ENCODE measurements at places on chromosomes 4 and X.
A peak's percentile ranks its signal among the peaks of the same experiment; 100 is the strongest.

GRCh38 chr4:181225616-181226261 is 1017.5 kb upstream of the TENM3 start:
- DNase-seq: no peak

DNA sequence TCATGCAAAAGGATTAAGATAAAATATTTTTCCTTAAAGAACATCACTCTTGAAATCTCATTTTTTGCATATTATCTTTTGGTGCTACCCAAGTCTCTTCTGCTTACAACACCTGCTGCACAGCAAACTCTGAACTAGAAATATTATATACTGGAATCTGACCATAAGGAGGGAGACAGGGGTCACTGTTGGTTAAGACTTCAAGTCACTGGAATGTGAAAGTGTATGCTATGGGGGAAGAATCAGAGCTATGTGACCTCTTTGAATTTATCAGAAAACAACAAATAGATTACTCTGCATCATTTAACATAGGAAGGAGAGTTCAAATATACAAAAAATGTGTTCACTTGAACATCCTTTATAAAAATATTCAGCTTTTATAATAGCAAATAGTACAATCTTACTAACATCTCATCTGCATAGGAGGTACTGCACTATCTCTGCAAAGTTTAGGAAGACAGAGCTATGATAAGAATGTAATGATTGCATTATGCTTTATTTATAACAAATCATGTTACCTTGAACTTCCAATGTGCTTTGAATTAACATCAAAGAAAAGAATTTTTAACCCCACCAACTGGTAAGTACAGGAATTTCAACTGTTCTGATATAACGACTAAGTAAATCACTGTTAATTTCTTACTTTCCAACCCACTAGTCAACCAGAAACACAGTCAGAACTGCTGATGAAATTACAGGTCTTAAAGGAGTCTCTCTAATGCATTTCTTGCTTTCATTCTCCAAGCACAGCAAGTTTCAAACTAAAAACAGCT is 69.8 kb downstream of the ZNF827 start:
- DNase-seq: peak; percentile 51

GRCh38 chrX:125198546-125198945 is 121.1 kb upstream of the TEX13C start:
- DNase-seq: no peak

- no peak for DNase-seq
Measured at GRCh38 chr4:15765391-15765790, 12.7 kb upstream of the CD38 start.

- no peak for DNase-seq
Measured at GRCh38 chr4:61400439-61401038, 200.4 kb downstream of the ADGRL3 start.

DNA sequence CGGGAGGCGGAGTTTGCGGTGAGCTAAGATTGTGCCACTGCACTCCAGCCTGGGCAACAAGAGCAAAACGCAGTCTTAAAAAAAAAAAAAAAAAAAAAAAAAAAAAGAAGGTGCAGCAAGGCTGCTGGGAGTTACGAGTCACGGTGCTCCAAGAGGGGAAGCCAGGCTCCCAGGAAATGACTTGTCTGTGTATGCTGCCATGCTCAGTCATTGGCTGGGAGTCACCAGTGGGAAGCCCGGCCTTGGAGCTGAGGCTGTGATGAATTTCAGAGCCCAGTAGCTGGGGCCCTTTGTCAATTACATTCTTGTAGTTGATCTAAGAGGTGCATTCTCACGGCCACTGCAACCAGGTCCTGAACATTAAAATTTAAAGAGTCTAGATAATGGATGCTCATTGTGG is 1105.1 kb upstream of the TENM3 start:
- no peak for DNase-seq

GRCh38 chr4:46450556-46450955 is 60.6 kb upstream of the GABRA2 start:
- no peak for DNase-seq

DNA sequence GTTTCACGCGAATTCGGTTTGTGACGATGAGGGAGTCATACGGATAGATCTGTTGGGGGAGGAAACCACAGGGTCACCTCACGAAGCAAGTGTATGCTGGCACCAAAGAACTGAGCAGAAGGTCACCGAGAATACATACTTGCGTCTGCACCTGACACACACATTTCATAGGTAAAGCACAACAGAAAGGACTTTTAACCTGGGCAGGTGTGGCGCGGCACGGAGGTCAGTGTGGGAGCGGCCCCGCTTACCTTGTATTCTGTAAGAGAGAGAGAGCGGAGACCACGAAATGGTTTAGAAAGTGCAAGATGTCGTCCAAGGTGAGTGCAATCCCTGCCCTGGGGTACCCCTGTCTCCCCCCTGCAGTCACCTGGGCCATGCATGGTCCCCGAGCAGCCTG is 43.6 kb upstream of the AFAP1 start:
- DNase-seq: no peak

DNA sequence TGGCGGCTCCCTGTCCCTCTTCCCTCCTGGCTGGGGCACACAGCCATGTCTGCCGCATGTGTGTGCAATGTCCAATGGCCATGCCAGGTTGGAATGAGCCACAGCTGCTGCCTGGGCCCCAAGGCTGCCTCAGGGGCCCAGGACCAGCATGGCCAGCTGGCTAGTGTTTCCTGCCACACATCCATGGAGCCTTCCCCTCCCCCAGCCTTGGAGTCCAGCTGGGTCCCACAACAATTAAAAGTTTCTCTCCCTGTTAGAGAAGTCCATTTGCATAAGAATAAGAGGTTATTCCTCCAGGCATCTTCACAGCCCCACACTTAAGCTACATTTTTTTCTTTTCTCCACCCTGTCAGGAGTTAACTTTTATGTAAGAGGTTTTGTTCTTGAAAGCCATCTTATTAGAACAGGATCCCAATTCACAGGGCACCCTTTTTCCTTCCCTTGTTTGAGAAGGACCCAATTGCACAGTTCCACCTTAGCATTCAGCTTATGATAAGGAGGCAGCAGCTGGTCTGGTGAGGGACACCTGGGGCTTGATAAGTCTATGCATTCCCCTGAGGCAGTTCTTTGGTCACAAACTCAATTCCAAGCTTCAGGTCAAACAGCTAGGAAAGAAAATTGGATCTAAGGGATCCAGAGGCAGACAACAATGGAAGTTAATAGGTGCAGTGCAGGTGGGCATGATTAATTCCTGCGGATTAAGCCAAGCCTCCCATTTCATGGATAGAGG is 963.3 kb upstream of the GRIA3 start:
- no peak for DNase-seq

- peak; percentile 74 for DNase-seq
Measured at GRCh38 chr4:124206779-124207605, 505.5 kb downstream of the ANKRD50 start.

GRCh38 chr4:171390626-171391025 is 422.6 kb upstream of the GALNTL6 start:
- DNase-seq: no peak

- no peak for DNase-seq
Measured at GRCh38 chr4:120526033-120526432, 396.5 kb downstream of the PRDM5 start.

DNA sequence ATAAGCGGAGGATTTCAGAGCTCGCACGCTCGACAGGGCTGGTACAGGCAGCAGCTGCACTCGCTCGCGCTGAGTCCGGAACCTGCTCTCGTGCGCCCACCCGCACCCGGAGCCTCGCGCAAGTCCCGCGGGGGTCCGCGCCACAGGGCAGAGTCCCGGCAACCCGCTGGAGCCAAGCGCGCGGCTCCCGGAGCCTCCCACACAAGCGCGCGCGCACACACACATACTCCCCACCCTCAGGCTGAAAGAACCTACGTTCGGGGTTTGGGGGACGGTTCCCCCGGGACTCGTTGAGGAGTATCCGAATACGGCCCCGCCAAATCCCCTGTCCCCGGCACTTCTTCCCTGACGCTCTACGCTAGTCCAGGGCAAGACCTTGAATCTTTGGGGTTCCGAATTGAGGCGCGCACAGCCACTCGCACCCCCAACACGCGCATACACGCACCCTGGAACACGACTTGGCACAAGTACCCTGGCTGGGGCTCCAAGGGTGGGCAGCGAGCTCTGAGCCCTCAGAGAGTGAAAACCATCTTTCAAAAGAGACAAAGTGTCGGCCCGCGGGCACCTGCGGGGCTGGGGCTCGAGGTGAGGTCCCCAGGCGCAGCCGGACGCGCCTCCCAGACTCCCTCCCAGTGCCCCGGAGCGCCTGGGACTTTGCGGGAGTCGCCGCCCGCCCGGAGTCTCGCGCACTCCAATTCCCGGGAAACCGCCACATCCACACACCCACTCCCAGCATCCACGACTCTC is 952 bp downstream of the ANOS1 start:
- no peak for DNase-seq

DNA sequence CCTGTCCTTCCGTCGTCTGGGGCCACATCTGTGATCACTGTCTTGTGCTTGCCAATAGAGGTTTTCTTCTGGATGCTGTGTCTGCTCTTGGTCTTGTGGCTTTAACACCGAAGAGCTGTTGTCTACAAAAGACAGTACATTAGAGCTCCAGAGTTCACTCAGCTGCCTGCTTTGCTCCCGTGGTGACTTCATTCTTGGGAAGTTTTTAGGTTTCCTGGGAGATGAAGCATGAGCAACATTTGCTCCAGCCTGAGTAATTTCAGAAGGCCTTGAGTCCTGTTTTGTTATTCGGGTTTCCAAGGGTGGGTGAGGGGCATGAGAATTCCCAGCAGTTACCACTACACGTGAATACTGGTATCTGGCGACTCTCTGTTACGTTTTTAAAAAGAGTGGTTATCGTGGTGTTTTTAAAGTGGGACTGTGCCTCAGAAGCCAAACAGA is 189.2 kb downstream of the SHROOM3 start:
- DNase-seq: peak; percentile 94

- DNase-seq: no peak
Measured at GRCh38 chr4:94014484-94015136, 186.1 kb downstream of the ATOH1 start.

DNA sequence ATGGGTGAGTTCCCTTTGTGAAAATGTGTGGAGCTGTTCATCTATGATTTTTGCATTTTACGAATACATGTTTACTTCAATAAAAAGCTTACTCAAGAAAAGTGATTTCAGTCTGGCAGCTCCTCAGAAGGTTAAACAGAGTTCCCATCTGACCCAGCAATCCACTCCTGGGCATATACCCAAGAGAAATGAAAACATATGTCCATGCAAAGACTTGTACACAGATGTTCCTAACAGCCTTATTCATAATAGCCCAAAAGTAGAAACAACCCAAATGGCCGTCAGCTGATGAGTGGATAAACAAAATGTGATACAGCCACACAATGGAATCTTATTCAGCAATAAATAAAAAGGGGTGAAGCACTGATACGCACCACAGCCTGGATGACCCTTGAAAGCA is 20.8 kb downstream of the CLCN4 start:
- DNase-seq: peak; percentile 32

DNA sequence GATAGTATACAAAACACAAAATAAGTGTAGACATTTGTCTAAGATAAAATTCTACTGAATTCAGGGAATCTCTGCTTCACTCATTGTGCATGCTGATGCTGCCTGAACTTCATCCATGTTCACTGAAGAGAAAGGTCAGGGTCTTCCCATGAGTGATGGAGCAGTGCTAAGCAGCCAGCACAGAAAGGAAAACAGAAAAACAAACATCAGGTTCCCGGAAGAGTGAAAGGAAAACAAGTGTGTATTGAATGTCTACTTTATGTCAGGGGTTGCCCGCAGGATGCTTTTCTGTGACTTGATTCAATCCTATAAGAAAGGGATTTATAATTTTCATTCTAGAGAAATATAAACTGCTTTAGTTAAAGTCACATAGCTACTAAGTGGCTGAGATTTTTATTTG is 522.4 kb downstream of the RAB28 start:
- DNase-seq: no peak

DNA sequence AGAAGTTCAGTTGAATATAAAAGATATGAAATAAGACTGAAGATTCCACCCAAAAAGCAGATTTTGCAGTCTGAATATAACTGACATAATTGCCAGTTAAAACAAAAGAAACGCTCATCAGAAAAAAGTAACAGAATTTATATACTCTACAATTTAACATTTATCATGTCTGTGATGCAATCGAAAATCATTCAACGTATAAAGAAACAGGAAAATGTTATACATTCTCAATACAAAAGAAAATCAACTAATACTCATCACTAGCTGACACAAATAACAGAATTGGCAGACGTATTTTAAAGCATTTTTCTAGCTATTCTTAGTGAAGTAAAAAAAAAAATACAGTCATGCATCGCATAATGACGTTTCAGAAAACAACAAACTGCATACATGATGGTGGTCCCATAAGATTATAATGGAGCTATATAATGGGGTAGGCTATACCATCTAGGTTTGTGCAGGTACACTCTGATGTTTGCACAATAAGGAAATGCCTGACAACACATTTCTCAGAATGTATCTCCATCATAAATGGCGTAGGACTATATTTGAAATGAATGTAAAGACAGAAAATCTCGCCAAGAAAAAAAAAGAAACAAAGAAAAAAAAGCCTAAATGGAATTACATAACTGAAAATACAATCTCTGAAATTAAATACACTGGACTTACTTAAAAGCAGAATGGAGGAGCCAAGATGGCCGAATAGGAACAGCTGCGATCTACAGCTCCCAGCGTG is 34.3 kb downstream of the OR13H1 start:
- no peak for DNase-seq

- DNase-seq: no peak
Measured at GRCh38 chrX:153806999-153807575, 12.6 kb downstream of the SSR4 start.

GRCh38 chrX:4550018-4550417 is 836.6 kb upstream of the PRKX start:
- DNase-seq: no peak

DNA sequence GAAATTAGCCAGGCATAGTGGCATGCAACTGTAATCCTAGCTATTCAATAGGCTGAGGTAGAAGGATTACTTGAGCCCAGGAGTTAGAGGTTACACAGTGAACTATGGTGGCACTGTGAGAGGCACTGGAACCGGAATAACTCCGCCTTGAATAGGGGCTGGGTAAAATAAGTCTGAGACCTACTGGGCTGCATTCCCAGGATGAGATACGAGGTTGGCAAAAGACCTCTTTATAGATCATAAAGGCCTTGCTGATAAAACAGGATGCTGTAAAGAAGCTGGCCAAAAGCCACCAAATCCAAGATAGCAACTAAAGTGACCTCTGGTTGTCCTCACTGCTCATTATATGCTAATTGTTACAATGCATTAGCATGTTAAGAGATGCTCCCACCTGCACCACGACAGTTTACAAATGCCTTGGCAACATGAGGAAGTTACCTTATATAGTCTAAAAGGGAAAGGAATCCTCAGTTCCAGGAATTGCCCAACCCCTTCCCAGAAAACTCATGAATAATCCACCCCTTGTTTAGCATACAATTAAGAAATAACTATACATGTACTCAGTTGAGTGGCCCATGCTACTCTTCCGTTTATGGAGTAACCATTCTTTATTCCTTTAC is 88.6 kb downstream of the CENPC start:
- DNase-seq: no peak

- no peak for DNase-seq
Measured at GRCh38 chr4:24840362-24840761, 45.0 kb downstream of the SOD3 start.

GRCh38 chrX:113947548-113947947 is 636.3 kb upstream of the HTR2C start:
- no peak for DNase-seq
